Effector memory CD4-positive, alpha-beta T cell (primary cell): ENCODE measurements at places on chromosomes 2 and 18.

GRCh38 chr2:162062559-162062958, 11.5 kb downstream of the DPP4 start:
- no peak for DNase-seq

DNA sequence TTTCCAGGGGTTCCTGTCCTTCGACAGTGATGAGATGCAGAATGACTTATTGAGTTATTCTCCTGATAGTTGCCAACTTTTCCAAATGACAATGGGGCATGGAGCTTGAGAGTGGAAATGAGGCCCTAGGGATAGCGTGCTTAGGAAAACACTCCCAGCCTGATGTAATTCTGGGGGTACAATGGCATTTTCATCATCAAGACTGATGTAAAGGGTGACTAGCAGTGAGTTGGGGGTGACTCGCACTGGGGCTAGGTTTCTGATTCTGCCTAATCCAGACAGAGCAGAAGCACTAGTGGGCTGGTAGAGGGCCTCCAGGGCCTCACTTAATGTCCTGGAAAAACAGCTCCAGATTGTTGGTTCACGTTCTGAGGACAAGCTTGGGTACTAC, 34.0 kb upstream of the IL37 start:
- DNase-seq: no peak

- no peak for DNase-seq
Observed at GRCh38 chr2:100589527-100589926, 26.7 kb downstream of the PDCL3 start.

DNA sequence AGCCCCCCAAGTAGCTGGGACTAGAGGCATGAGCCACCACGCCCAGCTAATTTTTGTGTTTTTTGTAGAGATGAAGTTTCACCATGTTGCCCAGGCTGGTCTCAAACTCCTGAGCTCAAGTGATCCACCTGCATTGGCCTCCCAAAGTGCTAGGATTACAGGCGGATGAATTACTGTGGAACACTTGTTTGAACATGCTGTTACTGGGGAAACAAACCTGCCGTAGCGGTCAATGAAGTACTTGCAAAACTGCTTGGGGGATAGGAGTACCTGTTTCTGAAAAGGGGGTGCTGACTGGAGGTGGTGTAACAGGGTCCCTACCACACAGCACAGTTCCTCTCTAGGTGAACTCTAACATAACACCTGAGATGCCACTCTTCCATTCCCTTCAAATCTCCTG, 5.9 kb upstream of the IMPACT start:
- no peak for DNase-seq

GRCh38 chr2:85503851-85504777, 34.9 kb upstream of the MAT2A start:
- no peak for DNase-seq

GRCh38 chr2:65658881-65659280, 226.5 kb upstream of the SPRED2 start:
- no peak for DNase-seq
